Fibroblast of the aortic adventitia (primary cell): ENCODE measurements at places on chromosomes 16 and 17.

- no peak for DNase-seq
These were observed 9.9 kb upstream of the TSPOAP1 start for GRCh38 chr17:58338454-58338840.

DNA sequence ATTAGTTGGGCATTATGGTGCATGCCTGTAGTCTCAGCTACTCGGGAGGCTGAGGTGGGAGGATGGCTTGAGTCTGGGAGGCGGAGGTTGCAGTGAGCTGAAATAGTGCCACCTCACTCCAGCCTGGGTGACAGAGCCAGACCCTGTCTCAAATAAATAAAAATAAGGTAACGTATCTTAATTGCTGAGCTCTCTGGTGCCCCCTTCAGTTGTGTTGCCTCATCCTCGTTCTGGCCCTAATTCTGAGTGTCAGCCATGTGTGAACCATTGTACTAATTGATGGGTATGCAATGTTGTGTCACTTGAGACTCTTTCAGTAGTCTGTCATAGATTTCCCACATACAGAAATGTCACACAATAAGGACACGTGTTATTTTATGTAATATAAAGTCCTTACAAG is 363.1 kb upstream of the RBFOX1 start:
- DNase-seq, result no peak

GRCh38 chr16:31204871-31205666 is 2.5 kb upstream of the PYCARD start:
- DNase-seq, result no peak

- DNase-seq, result no peak
These were observed 10.0 kb upstream of the CLUH start for GRCh38 chr17:2721603-2722002.

- no peak for DNase-seq
These were observed 165.1 kb upstream of the CDC42EP4 start for GRCh38 chr17:73476890-73477350.

DNA sequence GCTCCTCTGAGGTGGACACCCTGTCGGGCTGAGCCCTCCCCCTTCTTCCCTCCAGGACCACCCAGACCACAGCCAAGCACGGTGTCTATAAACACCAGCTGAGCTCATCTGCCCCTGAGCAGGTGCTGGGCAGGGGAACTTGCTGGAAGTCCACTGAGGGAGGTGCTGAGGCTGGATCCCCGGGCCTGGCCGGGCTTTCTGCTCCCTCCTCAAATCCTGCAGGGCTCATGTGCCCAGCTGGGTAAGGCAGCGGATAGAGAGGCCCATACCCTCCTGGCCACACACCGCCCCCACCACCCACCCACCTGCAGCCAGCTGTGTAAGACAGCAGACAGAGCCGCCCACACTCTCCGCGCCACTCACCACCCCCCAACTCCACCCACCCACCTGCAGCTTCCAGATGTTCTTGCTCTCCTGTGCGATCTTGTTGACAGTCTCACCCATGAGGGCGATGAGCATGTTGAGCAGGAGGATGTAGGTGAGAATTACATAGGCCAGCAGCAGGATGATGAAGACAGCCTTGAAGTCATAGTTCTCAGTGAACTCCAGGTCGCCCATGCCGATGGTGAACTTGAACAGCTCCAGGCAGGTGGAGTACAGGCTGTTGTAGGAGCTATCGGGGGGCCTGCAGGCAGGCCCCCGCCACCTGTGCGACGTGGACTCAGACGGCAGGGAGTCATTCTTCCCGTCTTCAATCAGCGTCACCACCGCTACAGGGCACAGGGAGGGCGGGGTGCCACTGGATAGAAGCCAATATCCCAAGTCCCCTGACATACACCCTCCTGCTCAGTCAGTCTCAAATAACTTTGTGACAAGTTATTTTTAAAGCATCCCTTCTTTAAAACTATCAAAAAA is 15.9 kb upstream of the TRPV3 start:
- no peak for DNase-seq

DNA sequence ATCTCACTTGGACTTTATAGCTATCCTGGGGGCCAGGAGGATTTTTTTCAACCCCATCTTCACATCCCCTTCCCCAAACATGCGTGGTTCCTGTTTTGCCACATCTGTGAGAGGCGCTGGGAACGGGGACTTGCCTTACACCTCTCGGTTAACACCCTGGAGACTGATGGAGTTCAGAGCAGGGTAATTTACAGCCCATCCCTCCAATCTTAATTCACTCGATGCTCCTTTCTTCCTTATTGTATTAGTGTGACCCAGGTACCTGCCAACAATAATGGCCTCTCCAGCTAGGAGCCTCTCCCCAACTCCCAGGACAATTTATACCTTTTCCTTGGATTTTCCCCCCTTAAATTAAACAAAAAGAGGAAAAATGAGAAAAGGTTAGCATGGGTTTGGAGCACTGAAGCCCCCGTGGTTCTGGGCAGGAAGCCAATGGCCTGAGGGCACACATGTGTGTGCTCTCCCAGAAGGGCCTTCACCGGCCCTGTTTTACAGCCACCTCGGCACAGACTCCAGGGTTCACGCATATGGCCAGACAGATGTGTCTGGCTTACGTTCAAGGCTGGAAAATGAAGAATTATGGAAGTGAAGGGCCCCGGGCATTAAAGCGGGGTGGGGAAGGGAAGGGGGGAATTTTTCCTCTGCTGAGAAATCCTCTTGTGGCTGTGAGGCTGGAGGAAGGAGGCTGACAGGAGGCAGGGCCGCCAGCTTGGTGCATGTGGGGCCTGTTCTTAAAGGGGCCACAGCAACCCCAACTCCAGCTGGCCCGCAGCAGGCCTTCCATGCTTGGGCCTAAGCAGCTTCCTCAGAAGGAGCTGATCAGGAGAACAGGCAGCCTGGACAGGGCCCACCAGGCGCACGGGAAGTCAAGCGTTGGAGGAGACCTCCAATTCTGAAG is 21.4 kb downstream of the HIC1 start:
- DNase-seq, result no peak

DNA sequence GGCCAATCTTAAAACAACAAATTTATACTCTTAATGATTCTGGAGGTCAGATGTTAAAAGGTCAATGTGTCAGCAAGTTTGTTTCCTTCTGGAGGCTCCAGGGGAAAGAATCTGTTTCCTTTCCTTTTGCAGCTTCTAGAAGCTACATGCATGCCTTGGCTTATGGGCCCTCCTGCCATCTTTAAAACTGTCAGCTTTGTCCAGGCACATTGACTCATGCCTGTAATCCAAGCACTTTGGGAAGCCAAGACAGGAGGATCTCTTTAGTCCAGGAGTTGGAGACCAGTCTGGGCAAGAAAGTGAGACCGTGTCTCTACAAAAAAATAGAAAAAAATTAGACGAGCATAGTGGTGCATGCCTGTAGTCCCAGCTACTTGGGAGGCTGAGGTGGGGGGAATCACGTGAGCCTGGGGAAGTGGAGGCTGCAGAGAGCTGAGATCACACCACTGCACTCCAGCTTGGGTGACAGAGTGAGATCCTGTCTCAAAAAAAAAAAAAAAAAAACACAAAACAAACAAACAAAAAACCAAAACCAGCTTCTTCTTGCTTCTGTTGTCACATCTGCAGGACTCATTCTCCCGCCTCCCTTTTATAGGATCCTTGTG is 58.3 kb downstream of the NOS2 start:
- DNase-seq, result no peak

DNA sequence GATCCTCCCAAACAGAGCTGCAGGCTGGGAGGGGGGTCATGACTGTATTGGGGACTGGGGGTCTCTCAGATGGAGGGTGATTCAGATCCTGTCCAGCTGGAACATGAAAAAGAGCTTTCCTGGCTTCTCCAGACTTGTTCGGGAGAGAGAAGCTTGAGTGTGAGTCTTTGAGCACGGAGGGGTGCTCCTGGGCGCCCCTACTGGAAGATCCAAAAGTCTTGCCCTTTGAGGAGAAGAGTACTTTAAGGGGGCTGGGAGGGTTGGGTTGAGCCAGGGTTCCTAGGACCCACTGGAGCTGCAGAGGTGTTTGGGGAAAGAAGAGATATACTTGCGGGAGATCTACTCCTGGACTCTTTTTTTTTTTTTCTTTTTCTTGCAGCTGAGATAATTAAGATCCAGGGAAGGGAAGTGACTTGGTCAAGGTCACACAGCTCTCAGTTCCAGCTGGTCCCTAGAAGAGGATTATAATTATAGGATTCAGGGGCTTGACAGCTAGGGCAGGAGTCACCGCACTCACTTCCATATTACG is 8.4 kb downstream of the RARA start:
- DNase-seq, result peak; percentile 72

- DNase-seq, result no peak
These were observed 616 bp downstream of the ACTG1 start for GRCh38 chr17:81511804-81512561.

DNA sequence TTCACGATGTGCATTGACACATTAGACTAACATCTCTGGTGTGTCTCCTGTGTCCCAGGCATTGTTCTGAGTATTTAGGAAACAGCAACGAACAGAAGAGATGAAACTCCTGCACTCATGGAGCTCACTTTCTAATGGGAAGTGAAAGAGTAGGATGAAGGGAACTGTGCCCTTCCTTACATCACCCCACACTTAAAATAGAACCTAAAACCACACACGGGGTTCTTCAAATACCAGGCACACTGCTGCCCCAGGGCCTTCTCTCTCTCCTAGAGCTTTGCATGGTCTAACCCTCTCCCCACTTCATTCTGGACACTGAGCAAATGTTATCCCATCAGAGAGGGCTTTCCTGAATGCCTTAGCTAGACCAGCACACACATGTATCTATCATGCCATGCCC is 33.7 kb downstream of the TRIM25 start:
- DNase-seq, result no peak

- peak; percentile 9 for DNase-seq
These were observed 405.5 kb upstream of the HSBP1 start for GRCh38 chr16:83402160-83402814.

GRCh38 chr17:8151120-8151640 is 1.0 kb downstream of the PER1 start:
- DNase-seq, result peak; percentile 89

GRCh38 chr16:64846966-64847365 is 274.9 kb downstream of the CDH11 start:
- no peak for DNase-seq

- peak; percentile 90 for DNase-seq
These were observed 2.5 kb downstream of the ALOX15B start for GRCh38 chr17:8041249-8041928.

DNA sequence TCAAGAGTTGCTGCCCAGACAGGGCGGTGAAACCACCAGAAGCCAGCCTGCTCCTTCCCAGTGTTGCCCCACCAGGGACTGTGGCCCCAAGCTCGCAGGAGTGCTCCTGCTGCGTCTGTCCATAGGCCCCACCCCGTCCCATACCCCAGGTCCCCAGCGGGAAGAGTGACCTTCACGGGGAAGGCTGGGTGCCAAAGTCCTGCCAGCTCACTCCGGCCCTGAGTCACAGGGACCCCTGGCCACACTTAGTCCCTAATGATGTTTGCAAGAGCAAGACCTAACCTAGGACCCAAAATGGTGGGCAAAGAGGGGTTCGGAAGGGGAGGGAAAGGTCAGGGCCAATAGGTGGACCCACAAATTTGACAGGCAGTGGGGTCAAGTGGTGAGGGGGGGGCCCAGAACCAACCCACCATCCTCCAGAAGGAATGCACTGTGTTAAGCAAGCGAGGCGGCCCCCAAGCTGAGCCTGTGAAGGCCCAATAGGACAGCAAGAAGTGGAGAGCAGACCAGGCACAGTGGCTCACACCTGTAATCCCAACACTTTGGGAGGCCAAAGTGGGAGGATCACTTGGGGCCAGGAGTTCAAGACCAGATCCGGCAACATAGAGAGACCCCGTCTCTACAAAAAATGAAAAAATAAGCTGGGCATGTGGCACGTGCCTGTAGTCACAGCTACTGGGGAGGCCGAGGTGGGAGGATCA is 3.3 kb downstream of the DOK4 start:
- DNase-seq, result no peak

DNA sequence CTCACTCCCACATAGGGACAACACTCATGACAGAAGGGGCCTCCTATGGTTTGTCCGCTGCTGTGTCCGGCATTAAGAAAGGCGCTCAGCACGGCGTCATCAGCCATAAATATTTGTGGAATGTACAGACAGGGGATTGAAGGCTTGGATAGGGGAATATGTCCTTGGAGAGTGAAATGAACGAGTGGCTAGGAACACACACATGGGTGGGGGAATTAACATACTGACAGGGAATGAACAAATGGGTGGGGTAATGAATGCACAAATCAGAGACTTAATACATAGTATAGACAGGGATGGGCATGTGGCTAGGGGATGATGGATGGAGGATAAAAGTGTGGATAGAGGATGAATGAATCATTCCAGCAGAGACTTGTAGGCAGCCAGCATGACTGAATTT is 154.0 kb upstream of the HSBP1 start:
- DNase-seq, result peak; percentile 2

DNA sequence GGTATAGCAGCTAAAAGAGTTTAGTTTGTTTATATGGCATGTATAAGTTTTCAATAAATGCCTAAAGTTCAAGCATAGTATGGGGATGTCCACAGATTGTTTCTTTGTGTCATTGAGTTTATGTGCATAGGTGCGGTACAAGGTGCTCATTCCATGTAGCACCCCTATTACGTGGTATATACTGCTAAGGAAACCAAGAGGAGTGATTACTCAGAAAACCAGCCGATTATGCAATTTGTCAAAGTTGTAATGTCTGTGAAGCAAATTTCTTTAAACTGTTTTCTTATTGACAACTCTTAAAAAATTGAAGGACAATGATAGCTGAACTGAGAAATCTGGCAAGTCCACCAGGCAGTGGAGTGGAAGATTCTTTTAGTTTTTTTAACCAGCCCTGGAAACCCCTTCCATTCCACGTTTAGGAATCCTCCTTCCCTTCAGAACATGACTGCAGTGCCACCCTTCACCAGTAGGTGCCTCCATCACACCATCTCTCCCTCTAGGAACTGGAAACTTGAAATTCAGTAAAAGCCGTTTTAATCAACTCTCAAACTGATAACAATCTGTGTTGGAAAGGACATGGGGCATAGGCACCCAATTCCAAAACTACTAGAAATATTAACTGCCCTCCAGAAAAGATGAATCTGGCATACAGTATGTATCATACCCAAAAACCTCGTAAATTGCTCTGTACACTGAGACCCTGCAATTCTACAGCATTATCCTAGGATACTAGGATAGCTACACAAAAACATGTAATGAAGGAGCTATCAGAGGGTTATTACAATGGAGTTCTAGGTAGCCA is 43.5 kb downstream of the REXO5 start:
- DNase-seq, result peak; percentile 84
